Left lung (tissue), 14 donors: ENCODE measurements at places on chromosomes 5 and 9.

DNA sequence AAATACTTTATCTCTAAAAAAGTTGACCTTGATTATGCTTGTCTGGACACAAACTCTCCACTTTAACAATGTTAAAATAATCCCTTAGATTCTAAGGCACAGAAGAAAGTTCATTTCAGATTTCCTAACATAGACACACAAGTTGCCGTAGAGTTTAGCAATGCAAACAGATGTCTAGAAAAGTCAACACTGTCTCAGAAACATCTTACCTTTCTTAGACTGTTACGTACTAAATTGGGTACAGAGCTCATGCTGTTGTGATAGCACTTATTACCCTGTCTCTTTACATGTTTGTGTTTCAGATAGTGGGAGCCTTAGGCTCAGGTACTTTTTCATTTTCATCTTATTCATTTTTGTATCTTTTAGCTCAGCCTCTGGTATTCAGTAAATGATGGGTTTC, 52.0 kb downstream of the C5 start:
- DNase-seq, result no peak

DNA sequence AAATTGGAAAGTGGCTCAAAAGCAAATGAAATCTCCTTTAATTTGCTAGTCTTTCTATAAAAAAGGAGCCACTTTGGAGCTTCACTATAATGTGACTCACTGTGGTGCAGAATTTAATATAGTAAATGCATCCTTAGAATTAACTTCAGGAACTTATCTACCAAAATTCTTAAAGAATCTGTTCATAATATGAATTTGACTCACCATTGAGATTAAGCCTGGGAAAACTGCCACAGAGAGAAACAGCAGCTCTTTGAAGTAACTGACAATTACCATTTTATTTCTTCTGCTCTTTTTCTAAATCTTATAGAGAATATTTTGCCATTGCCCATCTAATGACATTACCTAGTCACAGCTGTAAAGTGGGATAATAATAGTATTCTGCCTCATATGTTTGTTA, 211.9 kb upstream of the CDH6 start:
- DNase-seq, result no peak

DNA sequence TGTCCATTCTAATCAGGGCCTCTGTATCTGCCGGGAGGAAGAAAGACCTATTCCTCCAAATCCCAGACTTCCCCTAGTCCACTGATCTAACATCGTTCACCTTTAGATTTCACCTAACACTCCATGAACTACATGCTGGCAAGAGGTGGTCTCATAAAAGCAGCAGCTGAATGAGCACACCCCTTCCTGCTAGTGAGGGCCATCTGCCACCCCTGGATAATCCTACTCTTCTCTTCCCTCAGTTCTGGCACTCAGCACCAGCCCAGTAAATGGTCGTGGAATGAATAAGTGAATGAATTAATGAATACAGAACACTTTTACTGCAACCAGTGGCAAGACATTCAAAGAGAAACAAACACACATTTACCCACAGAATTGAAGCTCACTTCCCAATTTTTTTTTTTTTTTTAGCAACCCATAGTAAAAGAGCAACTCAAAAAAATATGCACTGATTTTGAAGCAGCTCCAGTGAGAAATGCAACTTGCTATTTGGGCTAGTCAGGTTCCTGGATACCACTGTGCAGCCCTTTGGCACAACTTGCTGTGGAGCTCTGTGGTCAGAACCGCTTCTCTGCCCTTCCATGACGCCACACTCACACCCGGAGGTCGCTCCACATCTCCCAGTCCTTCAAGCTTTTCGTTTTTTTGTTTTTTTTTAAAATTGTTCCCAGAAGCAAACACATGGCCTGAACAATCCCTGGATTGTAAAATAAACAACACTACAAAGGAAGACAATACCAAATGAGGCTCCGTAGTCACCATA, 6.2 kb downstream of the RNF183 start:
- DNase-seq, result no peak

DNA sequence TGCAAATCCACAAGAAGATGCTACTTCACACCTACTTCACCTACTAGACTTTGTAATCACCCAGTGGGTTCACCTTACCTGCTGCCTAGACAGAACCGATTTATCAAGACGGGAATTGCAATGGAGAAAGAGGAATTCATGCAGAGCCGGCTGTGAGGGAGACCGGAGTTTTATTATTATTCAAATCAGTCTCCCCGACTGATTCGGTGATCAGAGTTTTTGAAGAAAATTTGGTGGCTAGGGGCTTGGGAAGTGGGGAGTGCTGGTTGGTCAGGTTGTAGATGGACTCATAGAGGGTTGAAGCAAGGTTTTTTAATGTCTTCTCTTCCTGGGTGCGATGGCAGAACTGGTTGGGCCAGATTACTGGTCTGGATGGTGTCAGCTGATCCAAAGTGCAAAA, 23.4 kb downstream of the SFXN1 start:
- DNase-seq, result no peak

DNA sequence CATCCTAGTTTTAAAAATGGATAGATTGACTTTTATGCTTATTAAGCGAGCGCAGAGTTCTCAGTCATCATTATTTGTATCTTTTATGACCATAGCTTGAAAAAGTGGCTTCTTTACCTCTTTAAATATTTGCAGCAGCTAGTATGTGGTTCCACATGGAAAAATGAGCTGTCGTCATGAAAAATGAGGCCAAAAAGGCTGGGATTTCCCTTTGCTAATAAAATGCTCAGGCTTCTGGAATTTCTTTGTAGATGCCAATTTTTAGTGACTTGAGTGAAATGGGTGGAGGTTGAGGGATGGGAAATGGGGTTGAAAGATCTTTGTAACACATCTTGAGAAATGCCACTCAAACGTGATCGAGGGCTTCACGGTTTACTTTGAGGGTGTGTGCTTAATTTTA, 35.2 kb downstream of the RAI14 start:
- DNase-seq, result no peak

DNA sequence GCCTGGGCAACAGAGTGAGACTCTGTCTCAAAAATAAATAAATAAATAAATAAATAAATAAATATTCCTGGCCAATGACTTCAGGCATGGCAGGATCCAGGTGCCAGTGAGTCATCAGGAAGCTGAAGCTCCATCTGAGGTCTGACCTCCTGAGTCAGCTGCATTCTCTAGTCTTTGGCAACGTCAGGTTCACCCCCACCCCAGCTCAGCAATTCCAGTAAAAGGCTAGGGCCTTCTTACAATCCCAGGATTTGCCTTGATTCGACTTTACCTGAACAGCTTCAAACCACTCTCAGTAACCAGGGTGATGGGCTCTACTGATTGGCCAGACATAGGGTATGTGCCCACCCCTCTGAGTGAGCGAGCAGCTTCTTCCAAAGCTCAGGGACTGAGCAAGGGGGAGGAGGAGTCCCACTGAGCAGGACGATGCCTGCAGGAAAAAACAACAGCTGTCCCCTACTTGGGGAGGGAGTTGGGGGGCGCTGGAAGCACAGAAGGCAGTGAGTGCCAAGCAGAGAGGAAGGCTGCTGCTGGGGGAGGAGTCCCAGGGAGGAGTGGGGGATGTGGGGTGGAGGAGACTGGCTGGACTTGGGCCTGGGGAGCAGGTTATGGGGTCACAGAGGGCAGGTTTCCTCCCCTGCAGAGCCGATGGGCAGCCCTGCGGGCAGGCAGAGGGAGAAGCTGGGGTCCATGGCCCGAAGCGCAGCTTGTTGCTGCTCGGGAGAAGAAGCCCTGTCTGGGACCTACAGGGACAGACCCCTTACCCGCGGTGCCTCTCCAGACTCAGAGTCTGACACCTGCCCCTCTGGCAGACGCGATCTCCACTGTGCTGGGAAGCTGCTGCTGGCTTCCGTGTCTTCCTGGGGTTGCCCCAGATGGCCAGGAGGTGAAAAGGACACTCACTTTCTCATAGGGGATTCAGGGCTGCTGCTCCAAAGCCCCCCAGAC, 25.9 kb upstream of the UNC5A start:
- DNase-seq, result no peak

GRCh38 chr5:172855597-172856292, 21.7 kb downstream of the ERGIC1 start:
- no peak for DNase-seq

DNA sequence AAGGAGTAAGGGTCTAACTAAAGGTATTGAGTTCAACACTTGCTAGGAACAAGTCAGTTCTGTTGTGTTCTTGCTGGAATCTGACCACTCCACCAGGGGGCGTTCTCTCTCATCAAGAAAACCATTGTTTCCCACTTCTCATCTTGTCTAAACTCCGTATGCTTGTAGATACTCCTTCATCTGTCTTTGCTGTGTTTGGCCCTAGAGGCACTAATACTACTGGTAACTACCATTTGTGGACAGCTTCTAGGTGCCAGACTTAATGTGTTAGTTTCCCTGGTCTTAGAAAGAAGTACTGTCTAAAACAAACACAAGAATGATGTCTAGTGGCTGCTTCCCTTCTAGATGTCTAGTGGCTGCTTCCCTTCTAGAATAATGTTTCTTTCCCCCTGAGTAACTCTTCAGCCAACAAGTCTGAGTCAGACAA, 18.7 kb upstream of the PTPDC1 start:
- DNase-seq, result no peak

DNA sequence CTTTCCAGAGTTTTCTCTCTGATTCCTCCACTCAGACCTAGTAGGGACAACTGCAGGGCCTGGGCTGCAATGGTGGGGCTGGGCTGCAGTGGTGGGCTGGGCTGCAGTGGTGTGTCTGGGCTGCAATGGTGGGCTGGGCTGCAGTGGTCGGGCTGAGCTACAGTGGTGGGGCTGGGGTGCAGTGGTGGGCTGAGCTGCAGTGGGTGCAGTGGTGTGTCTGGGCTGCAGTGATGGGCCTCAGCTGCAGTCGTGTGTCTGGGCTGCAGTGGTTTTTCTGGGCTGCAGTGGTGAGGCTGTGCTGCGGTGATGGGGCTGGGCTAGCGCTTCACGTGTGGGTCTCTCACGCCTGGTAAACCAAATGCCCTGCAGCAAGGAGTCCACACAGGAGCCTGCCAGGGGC, 27.4 kb downstream of the ABO start:
- DNase-seq, result no peak

GRCh38 chr9:120983259-120983837, 56.8 kb upstream of the TRAF1 start:
- DNase-seq, result no peak

- no peak for DNase-seq
These were observed 106.0 kb upstream of the RPS23 start for GRCh38 chr5:82384034-82384750.

- DNase-seq, result no peak
These were observed 24.7 kb downstream of the KLF9 start for GRCh38 chr9:70389621-70390266.

GRCh38 chr5:36214436-36214835, 27.3 kb downstream of the NADK2 start:
- DNase-seq, result no peak

DNA sequence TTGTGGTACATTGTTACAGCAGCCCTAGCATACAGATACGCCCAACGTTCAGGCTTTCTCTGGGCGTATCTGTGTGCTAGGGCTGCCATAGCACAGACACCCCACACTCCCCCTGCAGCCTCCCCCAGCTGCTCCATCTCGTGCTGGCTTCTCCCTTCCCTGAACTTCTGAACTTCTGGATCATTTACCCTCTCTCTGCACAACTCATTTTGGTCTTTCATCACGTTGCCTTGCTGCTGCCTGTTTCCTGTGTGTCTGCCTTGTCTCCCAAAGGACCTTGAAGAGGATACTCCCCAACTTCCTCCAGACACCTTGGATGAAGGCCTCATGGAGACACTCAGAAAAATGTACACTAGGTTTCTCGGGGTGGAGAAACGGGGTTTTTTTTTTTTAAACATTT, 37.3 kb downstream of the SLIT3 start:
- DNase-seq, result no peak

DNA sequence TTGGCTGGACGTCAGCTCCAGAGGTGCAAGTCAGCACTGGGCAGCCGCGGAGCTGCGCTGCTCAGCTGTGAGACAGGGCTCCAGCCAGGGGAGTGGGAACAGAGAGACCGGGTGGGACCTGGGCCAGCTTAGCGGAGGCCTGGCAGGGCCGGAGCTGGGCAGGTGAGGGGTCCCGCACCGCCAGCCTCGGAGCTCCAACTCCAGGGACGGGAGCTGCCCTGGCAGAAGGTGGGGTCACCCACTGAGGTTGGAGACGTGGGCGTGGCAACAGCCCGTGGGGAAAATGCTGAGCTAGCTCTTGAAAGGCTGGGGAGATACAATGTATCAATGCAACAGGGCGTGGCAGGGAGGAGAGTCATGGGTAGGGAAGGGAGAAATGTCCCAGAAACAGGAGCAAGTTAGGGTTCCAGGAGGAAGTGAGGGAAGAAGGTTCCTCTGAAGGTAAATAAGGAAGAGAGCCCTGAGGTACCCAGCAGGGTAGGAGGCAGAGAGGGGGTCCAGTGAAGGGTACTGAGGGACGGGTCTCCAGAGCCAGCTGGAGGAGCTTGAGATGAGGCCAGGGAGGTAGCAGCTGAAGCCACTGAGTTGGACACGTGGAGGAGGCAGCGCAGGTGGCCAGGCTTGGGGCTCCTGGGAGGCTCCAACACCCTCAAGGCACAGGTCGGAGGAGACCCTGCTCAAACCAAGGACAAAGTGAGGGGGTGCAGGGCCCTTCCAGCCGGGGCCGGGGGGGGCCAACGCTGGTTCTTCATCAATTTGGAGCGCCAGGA, 736 bp upstream of the NKD2 start:
- DNase-seq, result no peak

DNA sequence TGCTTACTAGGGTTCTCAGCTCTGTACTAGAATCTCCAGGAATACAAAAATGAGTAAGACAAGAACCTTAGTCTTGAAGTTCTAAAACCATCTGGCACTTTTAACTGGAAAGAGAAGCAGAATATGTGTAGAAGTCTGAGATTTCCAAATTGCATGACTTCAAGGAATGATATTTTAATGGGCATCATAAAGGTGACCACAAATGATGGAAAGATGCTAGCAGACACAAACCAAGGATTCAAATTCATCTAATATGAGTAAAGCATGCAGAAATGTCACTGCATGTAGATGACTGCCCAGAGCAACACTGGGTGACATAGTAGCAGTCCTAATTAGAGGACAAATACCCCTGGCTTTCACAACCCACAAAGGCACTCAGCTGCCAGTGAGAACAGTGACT, 117.2 kb downstream of the RPS23 start:
- no peak for DNase-seq

DNA sequence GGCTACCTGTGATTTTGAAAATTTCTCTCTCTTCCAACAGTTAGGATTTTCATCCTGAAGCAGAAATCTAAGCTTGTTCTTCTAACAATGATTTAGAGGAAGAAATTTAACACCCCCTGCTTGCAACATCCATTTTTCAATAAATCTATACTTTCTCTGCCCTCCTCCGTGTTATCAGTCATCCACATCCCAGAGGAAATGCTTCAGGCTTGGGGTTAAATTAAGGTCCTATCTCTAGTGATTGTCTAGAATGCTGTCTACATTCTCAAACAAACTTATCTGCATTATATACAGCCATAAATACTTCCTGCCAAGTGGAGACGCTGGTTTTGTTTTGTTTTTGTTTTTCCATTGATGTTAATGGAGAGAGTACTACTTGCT, 371.0 kb downstream of the CSNK1G3 start:
- no peak for DNase-seq

DNA sequence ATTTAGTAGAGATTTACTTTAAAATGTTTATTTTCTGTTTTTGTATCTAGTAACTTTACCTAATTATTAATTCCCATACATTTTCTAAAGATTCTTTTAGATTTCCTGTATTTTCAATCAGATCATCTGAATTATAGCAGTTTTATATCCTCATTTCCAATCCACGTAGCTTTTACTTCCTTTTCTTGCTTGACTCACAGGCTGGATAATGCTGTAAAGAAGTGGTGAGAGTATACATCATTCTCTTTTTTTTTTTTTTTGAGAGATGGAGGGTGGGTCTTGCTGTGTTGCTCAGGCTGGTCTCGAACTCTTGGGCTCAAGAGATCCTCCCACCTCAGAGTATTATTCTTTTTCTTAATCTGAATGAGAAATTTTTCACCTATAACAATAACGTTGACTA, 11.2 kb upstream of the SETX start:
- DNase-seq, result no peak

GRCh38 chr9:137313956-137314560, 12.0 kb upstream of the NRARP start:
- DNase-seq, result no peak
